ENCODE measurements at places on chromosomes 7 and 10.

DNA sequence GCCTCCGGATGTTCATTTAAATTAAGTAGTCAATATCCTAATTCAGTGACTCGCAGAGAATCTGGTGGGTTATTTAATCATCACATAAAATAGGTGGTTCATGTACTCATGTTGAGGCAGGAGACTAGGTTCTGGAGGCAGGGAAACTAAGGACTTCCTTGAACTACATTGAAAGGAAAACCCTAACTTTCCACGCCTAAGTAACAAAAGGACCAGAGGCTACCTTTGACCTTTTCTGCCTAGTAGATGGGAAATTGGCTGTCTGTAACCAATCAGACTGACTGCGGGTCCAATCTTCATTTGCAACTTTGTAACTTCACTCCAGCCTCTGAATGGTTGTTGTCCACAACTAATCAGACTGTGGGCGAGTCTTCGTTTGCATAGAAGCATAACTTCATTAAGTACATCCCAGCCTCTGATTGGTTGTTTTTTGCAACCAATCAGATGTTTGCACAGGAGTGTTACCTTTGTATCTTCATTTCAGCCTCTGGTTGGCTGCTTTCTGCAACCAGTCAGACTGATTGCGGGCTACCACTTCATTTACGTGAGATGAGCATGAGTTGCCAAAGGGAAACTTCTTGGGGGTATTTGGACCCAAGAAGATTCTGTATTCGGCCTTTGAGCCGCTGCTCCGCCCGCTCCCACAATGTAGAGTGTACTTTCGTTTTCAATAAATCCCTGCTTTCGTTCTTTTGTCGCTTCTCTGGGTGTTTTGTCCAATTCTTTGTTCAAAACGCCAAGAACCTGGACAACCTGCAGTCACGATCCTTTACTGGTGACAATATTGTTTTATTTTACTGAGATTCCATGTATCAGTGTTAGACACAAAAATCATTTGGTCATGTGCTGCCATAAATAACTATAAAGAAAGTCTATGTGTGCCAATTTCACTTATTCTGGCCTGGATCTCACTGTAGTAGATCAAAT, 1.7 kb upstream of the ST7 start:
- DNase-seq, result no peak

DNA sequence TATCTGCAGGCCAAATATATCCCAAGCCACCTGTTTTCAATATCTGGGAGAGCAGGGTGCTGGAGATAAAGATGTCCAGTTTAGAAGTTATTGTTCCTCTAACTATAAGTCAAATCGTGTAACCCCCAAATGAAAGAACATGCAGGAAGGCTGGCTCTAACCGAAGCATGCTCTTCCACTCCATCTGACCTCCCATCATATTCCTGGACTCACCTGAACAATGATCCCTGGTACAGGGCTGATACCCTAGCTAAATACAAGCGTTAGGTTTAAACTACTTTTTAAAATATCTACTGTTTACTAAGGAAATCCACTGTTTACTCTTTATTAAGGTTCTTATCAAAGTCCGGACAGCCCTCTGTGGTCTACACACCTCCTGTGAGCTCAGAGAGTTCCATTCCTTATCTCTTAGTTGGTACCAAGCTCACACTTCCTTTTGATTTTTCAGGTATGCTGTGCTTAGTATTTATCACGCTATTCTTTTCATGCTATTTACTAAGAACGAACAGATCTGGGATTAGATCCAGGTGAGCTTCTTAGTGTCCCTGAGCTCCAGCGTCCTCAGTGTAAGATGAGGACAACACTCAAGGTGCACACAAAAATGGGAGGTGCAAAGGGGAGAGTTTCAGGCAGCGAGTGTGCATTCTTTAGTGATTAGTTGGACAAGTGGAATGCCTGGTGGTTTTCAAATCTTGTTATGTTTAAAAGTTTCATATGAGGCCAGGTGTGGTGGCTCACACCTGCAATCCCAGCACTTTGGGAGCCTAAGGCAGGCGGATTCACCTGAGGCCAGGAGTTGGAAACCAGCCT, 23.6 kb upstream of the COBL start:
- no peak for DNase-seq

GRCh38 chr7:65338346-65338745, 35.3 kb upstream of the ZNF92 start:
- DNase-seq, result no peak

GRCh38 chr7:129950191-129950932, 2.4 kb downstream of the UBE2H start:
- DNase-seq, result no peak

- no peak for DNase-seq
These were observed 103.3 kb downstream of the LARP4B start for GRCh38 chr10:828191-828590.

- DNase-seq, result no peak
These were observed 6.6 kb downstream of the SFRP5 start for GRCh38 chr10:97765201-97765600.

All from stimulated activated CD4-positive, alpha-beta T cell treated with anti-CD3 and anti-CD28 coated beads, Interleukin-4, amount 100 ng/mL, for 4 hours (primary cell).